Left lung (tissue), 14 donors: ENCODE measurements at places on chromosomes 2 and 18. TPM values are rescaled to one million over a fixed set of nuclear protein-coding genes. Genes with fewer than 3 reads are reported as not detected.

GRCh38 chr2:177629357-177630024 lies 236.9 kb downstream of the AGPS start:
- no peak for DNase-seq

DNA sequence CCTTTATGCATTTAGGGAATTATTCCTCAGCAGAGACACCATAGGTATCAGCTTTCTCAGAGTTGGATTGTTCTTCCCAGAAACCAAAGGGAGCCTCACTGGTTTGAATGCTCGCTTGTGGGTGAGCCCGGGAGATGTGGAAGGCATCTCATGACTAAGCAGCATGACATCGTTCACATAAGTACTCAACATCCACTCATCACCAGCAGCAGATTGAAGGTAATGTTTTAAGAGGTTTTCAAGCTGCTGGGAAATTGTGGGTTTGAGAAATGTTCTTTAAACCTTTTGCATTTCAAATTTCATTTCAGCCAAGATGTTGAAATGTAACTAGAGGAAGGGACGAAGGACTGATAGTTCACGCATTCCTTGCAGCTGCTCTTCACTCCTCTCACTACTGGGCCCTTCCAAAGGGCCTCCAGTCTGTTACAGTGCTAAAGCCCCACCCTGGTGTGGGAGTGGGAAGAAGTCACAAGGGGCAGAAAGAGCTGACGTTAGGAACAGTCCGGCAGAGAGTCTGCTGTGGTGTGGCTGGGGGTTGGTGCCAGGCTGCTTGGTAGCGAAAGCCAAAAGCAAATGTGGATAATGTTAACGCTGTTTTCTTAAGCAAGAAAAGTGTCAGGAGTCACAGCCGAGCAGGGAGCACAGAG lies 324.5 kb upstream of the EPHA4 start:
- no peak for DNase-seq

- DNase-seq, result no peak
Observed at GRCh38 chr18:9653390-9653789, 39.0 kb upstream of the PPP4R1 start.

GRCh38 chr2:199818026-199818425 lies 33.0 kb downstream of the FTCDNL1 start:
- no peak for DNase-seq

DNA sequence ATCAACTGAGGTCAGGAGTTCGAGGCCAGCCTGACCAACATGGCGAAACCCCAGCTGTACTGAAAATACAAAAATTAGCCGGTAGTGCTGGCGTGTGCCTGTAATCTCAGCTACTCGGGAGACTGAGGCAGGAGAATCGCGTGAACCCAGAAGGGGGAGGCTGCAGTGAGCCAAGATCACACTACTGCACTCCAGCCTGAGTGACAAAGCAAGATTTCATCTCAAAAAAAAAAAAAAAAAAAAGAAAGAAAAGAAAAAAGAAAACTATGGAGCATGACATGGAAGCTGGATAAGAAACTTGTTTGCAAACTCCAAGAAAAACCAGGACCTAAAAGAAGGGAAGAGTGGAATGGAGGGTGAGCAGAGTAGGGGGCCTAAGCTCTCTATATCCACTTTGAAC lies 1.9 kb upstream of the CHMP1B start:
- no peak for DNase-seq

GRCh38 chr2:222754324-222754930 lies 83.0 kb downstream of the MOGAT1 start:
- DNase-seq, result no peak

DNA sequence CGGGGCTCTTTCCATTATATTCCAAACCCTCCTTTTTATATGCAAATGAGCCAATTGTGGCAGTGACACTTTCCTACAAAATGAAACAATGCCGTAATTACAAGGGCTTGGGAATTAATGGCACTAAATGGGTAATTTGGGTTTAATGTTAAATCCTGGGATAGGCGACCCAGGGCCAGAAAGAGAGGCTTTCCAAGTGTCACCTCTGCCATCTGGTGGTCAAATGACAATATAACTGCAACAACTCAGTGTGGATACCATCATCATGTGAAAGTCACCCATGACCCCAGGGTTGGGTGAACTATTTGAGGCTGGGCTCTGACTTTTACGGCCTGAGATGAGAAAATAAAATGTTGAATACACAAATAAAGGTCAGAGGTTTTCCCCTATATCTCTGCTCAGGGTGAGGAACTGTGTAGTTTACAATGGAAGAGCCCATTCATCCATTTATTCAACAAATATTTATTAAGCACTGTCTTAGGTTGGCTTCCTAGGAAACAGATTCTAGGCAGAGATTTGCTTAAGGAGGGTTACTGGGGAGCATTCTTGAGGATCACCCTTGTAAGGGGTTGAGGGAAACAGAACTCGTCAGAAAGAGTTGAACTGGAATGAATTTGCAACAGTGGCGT lies 13.6 kb upstream of the THADA start:
- DNase-seq, result no peak

DNA sequence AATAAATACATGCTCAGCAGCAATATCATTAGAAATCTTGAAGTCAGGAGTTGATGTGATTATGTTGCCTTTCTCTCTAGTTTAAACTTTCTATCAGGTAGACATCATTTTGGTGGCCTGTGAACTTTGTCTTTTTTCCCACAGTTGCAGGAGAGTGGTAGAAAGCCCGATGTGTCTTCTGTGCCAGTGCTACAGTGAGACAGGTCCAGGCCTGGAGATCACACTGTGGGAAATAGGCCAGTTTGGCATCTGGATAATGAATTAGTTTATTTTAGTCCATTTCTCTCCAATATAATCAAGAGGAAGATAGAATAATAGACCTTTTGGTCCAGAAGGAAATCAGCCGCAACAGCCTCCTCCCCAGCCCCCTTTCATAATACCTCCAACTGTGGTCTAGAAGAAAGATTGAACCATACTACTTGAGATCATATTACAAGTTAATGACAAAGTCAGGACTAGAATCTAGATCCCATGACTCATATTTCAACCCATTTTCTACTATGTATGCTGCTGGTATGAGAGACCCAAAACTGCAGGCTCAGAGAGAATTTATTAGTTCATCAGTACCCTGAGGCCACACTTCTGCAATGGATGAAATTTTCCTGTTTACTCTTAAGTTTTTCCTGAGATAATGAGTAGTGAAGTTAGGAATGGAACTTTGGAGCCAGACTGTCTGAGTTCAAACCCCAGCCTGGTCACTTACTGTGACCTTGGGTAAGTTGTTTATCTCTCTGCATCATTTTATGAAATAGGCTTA lies 20.6 kb downstream of the KCMF1 start:
- DNase-seq, result no peak

- no peak for DNase-seq
Observed at GRCh38 chr2:3480352-3481010, 38.9 kb downstream of the ADI1 start.

DNA sequence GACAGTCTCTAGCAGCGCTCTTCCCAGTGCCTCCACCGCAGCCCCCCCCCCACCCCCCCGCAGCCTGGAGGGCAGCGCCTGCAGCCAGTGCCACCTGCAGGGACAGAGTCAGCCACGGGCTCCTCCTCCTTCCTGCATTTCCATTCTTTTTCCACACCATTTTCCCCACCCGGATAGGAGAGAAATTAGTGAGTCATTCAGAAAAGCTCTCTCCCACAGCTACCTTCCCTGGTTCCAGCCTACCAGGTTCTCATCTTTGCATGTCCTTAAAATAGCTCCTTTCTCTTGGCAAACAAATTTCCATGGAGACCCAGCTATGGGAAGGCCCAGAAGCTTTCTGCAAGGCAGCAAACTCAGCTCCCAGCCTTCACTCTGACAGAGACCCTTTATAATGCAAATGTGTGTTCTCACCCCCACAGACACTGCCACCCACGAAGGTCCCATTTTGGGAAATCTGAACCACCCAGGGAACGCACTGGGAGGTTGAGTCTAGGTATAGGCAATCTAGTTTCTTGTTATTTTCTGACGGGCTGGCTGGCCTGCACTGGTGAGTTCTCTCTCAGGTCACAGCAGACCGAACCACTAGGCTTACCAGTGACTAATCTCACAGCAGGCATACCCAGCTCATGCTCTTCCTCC lies 41.8 kb upstream of the ATG16L1 start:
- DNase-seq, result no peak

- peak; percentile 40 for DNase-seq
Observed at GRCh38 chr2:191539068-191539467, 138.9 kb upstream of the NABP1 start.

DNA sequence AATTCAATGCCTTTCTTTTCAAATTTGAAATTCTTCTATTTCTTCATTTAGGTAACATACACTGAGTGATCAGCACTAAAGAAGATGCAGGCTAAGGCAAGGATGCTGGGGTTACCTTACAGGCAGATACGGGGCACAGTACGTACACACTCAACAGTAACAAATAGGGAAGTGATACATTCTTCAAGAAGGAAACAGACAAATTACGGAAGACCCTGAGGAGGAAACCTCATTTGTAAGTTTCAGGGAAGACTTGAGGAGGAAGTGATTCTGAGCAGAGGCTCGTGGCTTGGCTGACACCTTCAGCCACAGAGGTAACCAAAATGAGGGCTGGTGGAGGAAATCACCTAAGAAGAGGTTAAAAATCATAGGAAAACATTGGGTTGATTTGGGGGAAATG lies 1108.3 kb upstream of the KLHL29 start:
- DNase-seq, result no peak

- no peak for DNase-seq
Observed at GRCh38 chr2:20415511-20415918, 31.4 kb upstream of the RHOB start.

DNA sequence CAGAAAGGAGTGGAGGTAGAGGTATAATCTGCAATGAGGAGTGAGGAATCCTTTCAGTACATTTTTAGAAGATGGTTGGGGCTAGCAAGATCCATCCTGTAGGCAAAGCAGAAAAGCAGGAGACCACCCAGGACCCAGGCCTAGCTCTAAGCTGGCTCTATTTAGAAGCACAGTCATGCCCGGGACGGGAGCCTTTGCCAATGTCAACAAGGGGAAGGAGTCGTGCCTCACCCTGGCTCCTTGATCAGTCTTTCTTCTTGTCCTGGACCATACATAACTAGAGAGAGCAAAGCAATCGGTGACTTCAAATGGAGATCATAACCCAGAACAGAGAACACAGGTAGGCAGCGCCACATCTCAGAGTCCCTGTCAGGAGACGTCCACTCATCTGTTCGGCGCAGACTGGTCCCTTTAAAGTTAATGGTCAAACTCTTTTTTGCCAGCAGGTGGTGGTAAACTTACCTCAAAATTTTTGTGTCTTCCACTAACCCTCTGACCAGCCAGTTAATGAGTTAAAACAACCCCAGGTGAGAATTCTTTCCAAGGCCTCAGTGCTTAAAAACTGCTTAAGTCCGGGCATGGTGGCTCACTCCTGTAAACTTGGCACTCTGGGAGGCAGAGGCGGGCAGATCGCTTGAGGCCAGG lies 8.0 kb downstream of the MC5R start:
- no peak for DNase-seq

GRCh38 chr2:39603436-39603835 lies 62.3 kb upstream of the TMEM178A start:
- DNase-seq, result no peak

GRCh38 chr2:236171181-236171679 lies 3.0 kb upstream of the GBX2 start:
- DNase-seq, result no peak

DNA sequence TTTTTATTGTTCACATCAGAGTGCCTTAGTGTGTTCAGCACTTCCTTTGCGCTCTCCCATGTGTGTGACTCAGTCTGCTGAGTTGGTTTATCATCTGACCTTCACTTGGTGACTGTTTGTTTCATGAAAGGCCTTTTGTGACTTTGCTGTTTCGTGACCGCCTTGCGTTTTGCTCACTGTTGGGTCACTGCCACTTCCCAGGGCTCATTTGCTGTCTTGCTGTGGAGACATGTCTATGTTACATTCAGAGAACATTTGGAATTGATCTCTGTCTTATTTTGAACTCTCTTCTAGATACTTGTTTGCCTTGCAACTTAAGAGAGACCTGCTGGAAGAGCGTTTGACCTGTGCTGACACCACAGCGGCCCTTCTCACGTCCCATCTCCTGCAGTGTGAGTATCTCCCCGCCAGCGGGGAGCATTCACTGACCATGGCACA lies 54.7 kb downstream of the FARP2 start:
- no peak for DNase-seq

GRCh38 chr2:98936353-98937351 lies 627 bp upstream of the CRACDL start:
- DNase-seq, result no peak

GRCh38 chr18:2510416-2510815 lies 60.9 kb downstream of the METTL4 start:
- no peak for DNase-seq

- DNase-seq, result no peak
Observed at GRCh38 chr2:118604811-118605210, 242.6 kb downstream of the EN1 start.

DNA sequence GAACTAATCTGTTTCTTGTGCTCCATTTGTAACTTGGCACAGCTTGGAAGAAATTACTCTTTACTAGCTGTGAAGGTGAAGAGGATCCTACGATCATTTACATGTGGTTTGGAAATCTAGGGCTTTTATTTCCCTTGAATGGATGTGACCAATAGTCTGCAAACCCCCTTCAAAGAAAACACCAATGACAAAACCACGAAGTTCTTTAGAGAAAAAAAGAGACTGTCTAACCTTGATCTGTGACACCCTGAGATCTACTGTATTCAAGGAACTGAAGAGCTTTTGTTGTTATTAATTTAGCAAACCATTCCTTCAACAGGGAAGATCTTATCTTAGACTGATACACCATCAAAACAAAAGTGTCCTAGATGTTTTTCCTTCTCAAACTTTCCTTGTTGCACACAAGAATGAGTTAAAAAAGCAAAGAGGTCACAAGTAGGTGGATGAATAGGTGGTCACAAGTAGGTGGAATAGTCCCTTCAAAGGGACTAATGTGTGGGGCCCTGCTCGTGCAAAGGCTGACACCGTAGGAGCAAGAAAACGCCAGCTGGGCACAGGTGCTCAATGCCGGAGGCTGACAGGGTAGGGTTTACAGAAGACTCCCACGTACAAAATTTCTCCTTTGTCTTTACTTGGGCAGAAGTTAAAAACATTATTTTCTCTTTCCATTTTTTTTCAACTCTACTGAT lies 95.6 kb upstream of the ITGB6 start:
- DNase-seq, result no peak

DNA sequence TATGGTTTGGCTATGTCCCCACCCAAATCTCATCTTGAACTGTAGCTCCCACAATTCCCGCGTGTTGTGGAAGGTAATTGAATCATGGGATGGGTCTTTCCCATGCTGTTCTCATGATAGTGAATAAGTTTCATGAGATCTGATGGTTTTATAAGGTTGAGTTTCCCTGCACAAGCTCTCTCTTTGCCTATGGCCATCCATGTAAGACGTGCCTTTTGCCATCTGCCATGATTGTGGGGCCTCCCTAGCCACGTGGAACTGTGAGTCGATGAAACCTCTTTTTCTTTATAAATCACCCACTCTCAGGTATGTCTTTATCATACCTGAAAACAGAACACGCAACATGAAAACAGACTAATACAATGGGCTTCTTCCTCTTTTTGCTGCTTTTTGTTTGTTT lies 11.2 kb upstream of the C1D start:
- DNase-seq, result no peak

HOXD13 gene
- not detected for total RNA-seq

SPC25 gene
- 5.0 TPM for total RNA-seq

KCNG2 gene
- 0.20 TPM for total RNA-seq

USP34 gene
- 86.5 TPM for total RNA-seq

SLC5A7 gene
- total RNA-seq, result 0.23 TPM

CD8B2 gene
- total RNA-seq, result 0.10 TPM

RGPD3 gene
- total RNA-seq, result not detected

PFN4 gene
- total RNA-seq, result 0.29 TPM

LBX2 gene
- 2.2 TPM for total RNA-seq

CYS1 gene
- 0.93 TPM for total RNA-seq

CPLX4 gene
- total RNA-seq, result not detected

FAM237A gene
- not detected for total RNA-seq
